ENCODE measurements at places on chromosomes 4 and X.

GRCh38 chrX:2462074-2462473 lies 38.7 kb downstream of the DHRSX start:
- no peak for DNase-seq

- no peak for DNase-seq
Measured at GRCh38 chr4:142095886-142096605, 459.7 kb downstream of the IL15 start.

- no peak for DNase-seq
Measured at GRCh38 chr4:156169861-156170260, 216.2 kb upstream of the CTSO start.

- no peak for DNase-seq
Measured at GRCh38 chrX:52425775-52426174, 57.0 kb downstream of the XAGE2 start.

DNA sequence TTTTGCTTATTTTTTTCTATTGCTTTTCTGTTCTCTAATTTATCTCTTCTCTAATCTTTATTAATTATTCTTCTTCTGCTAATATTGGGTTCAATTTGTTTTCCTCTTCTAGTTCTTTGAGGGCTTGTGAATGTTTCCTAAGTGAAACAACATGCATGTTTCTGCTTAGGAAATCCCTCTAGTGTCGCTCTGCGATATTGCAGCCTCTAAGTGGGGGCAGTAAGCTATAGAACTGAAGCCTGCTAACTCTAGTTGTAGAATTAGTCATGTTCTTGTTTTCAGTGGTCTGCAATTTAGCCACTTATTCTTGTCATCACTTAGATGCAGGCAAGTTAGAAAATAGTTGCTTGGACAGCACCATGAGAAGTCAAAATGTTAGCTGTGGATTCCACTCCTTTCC lies 222.6 kb downstream of the SPIN4 start:
- DNase-seq = no peak

GRCh38 chrX:74535086-74535407 lies 79.4 kb downstream of the RLIM start:
- DNase-seq = no peak

DNA sequence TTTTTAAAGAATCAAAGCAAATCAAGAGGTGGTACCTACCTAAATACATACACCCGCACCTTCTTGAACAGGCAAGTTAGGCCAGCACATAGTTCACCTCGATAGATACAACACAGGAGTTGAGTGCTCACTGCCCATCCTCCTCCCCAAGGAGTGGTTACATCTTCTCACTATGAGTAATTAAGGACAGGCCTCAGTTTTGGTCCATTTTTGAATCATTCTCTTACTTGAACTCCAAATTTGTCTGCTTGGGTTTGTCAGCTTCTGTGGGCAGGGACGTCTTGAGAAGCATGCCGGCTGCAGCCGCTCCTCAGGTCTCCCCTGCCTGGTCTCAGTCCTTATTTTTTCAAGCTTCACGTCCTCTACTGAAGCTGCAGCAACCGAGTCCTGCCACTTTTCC lies 190.6 kb upstream of the RBPJ start:
- no peak for DNase-seq

DNA sequence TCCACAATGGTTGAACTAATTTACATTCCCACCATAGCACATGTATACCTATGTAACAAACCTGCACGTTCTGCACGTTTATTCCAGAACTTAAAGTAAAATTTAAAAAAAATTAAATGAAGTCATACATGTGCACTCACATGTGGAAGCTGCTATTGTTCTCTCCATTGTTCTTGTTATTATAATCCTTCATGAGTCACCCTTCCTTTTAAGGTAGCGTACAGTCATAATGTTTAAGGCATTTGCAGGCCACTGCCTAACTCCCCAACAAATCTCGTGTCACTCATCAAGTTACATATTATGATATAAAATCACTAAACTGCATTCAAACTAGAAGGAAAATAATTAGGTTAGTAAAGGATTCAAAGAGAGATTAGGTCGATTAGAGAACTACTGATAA lies 63.6 kb downstream of the SLC7A11 start:
- no peak for DNase-seq

- no peak for DNase-seq
Measured at GRCh38 chrX:114465689-114466088, 118.2 kb upstream of the HTR2C start.

GRCh38 chr4:38154681-38155588 lies 194.7 kb downstream of the PTTG2 start:
- DNase-seq = no peak

DNA sequence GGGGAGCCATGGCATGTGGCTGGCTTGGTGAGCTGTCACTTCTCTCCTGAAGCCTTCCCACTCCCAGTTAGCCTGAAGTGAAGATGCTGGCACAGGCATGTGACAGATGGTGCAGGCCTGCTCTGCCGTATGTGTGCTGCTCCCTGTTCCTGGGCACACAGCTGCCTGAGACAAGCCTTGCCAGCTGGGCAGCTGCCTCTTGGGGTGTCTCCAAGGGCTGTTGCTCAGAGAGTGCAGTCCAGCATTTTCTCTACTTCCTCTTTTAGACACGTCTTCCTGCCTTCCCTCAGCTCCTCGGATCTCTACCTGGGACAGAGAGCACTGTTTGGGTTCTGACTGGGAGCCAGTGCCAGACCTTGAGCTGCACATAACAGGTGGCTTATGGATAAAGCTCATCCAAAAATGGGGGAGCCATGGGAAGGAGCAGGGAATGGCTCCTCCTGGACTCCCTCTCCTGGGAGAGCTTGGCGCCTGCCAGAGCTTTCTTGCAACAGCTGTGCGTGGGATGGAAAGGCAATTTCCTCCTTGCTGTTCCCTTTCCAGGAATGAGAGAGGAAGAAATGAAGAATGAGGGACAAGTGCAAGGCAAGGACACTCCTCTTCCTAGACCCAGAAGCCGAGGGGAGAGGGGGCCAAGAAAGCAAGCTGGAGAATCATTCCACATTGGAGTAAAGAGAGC lies 132.9 kb downstream of the MSL3 start:
- no peak for DNase-seq

GRCh38 chr4:86664959-86665358 lies 70.8 kb downstream of the PTPN13 start:
- no peak for DNase-seq

GRCh38 chr4:25367004-25367621 lies 9.9 kb upstream of the ANAPC4 start:
- no peak for DNase-seq

- no peak for DNase-seq
Measured at GRCh38 chrX:97306771-97307470, 423.2 kb downstream of the RPA4 start.

DNA sequence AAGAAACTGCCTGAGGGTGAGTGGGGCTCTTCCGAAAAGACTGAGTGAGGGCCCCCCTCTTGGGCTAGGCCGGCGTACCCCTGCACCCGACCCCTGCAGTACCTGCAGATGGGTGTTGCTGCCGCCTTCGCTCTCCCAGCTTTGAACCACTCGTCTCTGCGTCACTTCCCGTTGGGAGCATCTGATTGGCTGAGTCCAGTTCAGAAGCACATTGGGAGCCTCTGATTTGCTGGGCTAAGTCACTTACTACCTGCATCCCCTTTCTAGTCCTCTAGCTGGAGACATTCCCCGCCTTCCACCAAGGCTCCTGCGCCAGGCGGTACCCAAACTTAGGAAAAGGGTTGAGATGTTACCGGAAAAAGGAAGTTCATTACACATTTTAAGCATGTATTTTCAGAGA lies 20.4 kb upstream of the WWC2 start:
- no peak for DNase-seq

GRCh38 chr4:36138220-36138619 lies 106.1 kb downstream of the ARAP2 start:
- DNase-seq = no peak

- DNase-seq = no peak
Measured at GRCh38 chr4:10032625-10033024, 11.3 kb upstream of the SLC2A9 start.

- no peak for DNase-seq
Measured at GRCh38 chr4:139489638-139490037, 35.7 kb downstream of the RAB33B start.

- DNase-seq = no peak
Measured at GRCh38 chrX:150254909-150255308, 108.2 kb upstream of the MAMLD1 start.

GRCh38 chr4:43471950-43472349 lies 579.4 kb downstream of the GRXCR1 start:
- DNase-seq = no peak

DNA sequence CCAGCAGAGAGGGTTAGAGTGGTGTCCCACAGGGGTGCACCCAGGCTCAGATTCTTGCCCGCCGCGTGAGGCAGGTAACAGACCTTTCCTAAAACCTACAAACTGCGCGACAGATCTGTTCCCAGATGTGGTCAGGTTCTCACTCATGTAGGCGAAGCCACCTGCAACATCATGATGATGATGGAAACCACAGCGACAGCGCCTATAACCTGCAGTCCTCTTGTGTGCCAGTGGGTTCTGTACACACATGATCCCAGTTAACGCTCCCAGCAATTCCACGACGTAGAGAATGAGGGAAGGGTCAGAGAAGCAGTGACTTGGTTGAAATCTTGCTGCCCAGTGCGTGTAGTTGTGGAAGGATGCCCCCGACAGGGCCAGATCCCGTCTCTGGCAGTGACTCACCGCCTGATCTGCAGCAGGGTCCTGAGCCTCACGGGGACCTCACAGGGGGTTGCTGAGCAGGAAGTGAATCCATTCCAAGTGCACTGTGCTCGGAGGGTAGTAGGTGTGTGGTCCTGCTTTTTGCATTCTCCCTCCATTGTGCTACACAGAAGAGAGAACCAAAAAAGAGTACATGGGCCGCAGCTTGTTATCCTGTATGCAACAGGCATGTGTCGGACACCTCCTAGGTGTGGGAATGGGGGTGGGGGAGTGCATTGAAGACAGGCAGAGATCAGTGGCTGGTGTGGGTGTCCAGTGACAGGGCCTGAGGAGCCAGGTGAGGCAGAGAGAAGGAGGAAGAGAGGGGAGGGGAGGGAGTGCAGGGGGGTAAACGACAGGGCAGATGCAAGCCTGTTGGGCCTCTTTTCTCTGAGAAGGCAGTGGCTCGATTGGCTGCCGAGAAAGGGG lies 66.6 kb downstream of the MTMR1 start:
- DNase-seq = no peak

DNA sequence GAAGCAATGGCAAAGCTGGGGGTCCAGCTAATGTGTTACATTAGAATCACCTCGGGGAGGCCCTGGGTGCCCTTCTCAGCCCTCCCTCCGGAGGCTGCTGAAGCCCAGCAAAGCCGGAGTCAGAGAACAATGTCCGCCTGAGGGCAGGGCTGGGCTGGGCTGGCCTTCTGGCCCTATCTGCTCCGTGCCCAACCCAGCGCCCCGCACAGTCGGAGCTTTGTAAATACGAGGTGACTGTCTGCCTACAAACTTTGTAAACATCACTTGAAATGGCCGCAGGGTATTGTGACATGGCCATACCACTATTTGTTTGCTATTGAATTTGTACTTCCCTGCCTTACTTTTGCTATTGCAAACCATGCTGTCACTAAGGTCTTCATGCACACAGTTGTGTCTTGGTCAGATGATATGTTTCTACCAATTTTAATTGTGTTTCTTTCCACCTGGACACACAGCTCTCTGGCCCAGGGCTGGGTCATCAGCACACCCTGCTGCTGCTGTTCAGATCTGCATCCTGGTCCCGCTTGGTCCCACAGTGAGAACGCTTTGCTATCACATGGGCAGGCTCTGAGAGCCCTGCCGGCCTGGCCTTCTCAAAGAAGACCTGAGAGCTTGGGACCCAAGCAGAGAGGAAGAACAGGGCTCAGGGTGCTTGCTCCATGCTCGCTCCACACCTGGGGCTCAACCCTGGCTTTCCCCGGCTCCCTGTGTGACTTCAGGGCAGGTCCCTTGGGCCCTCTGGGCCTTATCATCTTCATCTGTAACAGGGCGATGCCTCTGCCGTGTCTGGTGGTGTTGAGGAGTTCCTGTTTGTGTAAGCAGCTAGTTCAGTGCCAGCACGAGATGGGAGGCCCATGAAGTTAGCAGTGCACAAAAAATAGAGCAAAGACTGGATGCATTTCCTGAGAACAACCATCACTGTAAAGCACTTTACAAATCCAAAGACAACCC lies 2.3 kb downstream of the S100P start:
- peak; percentile 55 for DNase-seq

GRCh38 chr4:105343146-105343931 lies 130.5 kb downstream of the PPA2 start:
- DNase-seq = no peak

- no peak for DNase-seq
Measured at GRCh38 chr4:8528713-8529112, 51.5 kb upstream of the GPR78 start.

DNA sequence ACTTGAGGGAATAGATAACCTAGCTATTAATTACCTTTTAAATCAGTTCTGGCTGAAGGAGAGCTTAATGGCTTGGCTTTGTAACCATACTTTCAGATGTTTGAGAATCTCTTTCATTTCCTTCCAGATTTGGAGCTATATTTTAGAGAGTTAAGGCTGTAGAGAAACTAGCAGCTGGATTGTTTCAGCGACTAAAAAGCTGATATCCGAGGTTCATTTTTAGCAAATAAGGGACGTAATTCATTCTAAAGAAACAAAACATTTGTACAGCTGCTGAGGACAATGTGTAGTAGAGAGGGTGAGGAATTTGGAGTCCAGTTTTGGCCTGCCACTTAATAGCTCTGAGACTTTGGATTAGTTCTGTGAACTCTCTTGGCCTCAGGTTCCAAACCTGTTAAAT lies 12.2 kb downstream of the OSTC start:
- no peak for DNase-seq

All from effector CD4-positive, alpha-beta T cell (primary cell).